Naive thymus-derived CD8-positive, alpha-beta T cell (primary cell): ENCODE measurements at places on chromosomes 6 and 20. TPM values are rescaled to one million over a fixed set of nuclear protein-coding genes. Genes with fewer than 3 reads are reported as not detected.

DNA sequence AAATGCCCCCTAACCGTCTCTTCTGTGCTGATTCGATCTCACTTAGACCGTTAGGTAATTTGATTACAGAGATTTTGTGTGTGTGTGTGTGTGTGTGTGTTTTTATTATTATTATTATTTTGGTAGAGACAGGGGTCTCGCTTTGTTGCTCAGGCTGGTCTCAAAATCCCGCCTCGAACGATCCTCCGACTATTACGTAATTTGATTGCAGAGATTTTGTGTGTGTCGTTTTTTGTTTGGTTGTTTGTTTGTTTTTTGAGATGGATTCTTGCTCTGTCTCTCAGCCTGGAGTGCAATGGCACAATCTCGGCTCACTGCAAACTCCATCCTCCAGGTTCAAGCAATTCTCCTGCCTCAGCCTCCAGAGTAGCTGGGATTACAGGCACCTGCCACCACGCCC lies 28.3 kb downstream of the FOXF2 start:
- no peaks in the 10 kb centered on the region for H3K4me1 ChIP-seq
- H3K27ac ChIP-seq = no peak overlapping the region
- H3K27me3 ChIP-seq = peaks cover 7% of the 10 kb centered on the region

DNA sequence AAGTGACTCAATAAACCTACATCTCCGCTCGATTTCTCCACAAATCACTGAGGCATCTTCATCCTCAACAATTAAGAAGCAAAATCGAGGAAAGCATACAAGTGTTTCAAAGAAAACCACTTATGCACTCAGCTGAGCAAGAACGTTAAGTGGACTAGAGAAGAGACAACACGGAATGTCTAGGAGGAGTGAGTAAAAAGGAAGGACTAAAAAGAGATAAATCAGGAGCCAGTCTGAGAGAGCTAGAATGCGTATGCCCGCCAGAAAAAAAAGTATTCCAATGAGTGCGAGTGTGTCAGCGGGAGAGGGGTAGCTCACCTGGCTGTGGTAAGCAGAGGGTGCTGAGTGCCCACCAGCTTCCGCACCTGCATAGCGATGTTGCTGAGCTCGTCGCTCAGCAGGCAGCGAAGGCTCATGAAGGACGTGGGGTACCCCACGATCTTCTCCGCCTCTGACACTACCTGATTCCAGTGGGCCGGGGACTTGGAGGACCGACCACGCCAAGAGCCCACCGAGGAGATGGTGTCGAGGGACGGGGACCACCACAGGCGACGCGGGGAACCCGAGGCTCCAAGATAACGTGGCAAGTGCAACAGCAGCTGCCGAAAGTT lies 587 bp downstream of the PDSS2 start:
- H3K27ac ChIP-seq = peak overlapping the region; percentile 96
- peaks cover 10% of the 10 kb centered on the region for H3K36me3 ChIP-seq
- H3K4me3 ChIP-seq = peak overlapping the region; percentile 94

DNA sequence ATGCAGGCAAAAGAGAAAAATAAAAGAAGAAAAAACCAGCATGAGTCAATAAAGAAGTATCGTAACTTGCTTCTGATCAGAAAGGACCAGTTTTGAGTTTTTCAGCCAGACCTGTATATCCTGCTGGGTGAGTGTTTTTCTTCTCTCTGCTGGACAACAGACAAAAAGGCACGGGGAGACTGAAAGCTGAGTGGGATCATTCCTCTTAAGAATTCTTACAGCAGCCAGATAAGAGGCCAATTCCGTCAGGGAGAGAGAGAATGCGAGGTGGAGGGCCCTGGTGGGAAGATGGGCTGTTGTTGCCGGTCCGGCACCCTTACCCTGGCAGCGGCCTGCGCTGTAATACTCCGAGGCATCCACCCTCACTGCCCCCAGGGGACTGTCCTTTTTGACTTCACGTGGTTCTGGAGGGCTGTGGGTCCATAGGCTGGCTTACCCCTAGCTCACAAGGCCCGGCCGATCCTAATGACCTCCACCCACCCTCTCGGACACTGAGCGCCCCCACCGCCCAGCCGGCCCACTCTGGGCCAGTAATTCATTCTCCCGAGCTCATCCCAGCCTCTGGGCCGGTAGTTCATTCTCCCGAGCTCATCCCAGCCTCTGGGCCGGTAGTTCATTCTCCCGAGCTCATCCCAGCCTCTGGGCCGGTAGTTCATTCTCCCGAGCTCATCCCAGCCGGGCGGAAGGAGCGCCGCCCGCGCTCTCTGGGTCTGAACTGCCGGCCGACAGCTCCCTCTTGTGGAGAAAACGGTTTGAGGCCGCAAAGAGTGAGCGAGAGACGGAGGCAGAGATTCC lies 118.3 kb upstream of the SIRPA start:
- peak overlapping the region; percentile 86 for H3K4me3 ChIP-seq
- peak; percentile 75 for DNase-seq
- H3K27me3 ChIP-seq = peaks cover 13% of the 10 kb centered on the region
- H3K27ac ChIP-seq = no peak overlapping the region
- H3K4me1 ChIP-seq = peaks cover 16% of the 10 kb centered on the region

The PROKR2 gene
- total RNA-seq = not detected

DNA sequence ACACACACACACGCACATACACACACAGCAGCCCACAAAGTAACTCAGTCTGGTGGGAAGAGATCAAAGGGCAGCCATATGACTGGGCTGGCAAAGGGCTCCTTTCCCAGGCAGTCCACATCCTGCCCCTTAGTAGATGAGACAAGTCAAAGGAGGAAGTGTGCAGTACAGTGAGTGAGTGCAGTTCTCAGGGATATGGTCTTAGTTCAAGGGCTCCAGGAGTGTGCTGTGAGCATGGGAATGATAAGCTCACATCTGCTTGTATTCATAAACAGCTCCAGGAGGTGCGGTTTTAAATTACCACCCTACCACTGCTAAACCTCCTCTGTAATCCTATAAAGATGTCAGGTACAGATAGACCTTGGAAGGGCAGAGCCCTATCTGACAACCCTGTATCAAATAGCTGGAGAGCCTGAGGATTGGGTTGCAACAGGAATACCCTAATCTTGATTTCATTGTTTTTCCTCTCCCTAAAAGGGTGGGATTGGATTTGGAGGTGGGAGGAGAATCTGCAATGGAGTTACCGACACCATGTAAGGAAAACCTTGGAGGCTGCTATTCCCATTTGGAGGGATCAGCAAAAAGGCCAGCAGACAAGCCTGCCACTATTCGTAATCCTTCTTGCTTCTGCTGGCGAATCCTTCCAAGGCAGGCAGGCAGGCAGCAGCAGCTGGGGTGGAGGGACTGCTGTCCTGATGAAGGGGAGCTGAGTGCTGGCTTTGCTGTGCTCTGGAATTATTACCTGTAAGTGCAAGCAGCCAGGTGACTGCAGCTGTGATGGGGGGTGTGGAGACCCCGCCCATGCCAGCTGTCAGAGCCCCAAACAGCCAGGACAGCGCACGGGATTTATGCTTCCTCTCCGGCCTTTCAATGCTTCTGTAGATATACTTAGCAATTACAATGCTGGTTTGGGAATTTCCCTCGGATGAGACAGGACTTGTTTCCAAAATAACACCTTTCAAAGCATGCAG lies 342.7 kb downstream of the PRL start:
- H3K4me3 ChIP-seq = no peak overlapping the region
- peaks cover 12% of the 10 kb centered on the region for H3K27me3 ChIP-seq
- peaks cover 2% of the 10 kb centered on the region for H3K4me1 ChIP-seq
- H3K27ac ChIP-seq = no peak overlapping the region

The SEL1L2 gene
- total RNA-seq = not detected

- no peaks in the 10 kb centered on the region for H3K36me3 ChIP-seq
- peaks cover 3% of the 10 kb centered on the region for H3K27me3 ChIP-seq
- H3K27ac ChIP-seq = no peak overlapping the region
- no peaks in the 10 kb centered on the region for H3K4me1 ChIP-seq
- no peak for DNase-seq
Measured at GRCh38 chr20:47768016-47768824, 17.1 kb downstream of the SULF2 start.

- H3K4me1 ChIP-seq = no peaks in the 10 kb centered on the region
- no peak overlapping the region for H3K27ac ChIP-seq
- H3K4me3 ChIP-seq = no peak overlapping the region
- no peak for DNase-seq
Measured at GRCh38 chr20:61956396-61957342, 109.0 kb downstream of the TAF4 start.

The ANGPT4 gene
- not detected for total RNA-seq

The TRDN gene
- not detected for total RNA-seq

- no peak overlapping the region for H3K27ac ChIP-seq
- H3K36me3 ChIP-seq = no peaks in the 10 kb centered on the region
- H3K4me1 ChIP-seq = no peaks in the 10 kb centered on the region
- H3K4me3 ChIP-seq = no peak overlapping the region
Measured at GRCh38 chr6:91534614-91535013, 947.7 kb upstream of the MAP3K7 start.

The ALDH8A1 gene
- total RNA-seq = 7.6 TPM

The SLC35D3 gene
- not detected for total RNA-seq

DNA sequence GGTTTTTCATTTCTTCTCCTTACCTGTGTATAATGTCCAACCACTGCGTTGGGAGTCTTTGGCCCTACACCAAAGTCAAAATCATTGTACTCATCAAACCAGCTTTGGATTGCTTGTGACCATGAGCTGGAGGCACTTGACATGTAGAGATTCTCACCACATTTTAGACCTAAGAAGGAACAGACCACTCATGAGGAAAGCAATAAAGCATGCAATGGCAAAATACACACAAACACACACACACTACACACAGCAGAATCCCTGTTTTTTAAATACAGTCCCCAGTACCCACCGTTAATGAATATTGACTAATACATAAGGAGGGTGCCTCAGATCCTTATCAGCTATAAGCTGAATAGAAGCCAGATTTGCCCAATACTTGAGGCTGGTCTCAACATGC lies 10.5 kb downstream of the CRISP3 start:
- H3K27me3 ChIP-seq = no peaks in the 10 kb centered on the region
- no peaks in the 10 kb centered on the region for H3K4me1 ChIP-seq
- no peaks in the 10 kb centered on the region for H3K36me3 ChIP-seq
- DNase-seq = no peak
- no peak overlapping the region for H3K27ac ChIP-seq

DNA sequence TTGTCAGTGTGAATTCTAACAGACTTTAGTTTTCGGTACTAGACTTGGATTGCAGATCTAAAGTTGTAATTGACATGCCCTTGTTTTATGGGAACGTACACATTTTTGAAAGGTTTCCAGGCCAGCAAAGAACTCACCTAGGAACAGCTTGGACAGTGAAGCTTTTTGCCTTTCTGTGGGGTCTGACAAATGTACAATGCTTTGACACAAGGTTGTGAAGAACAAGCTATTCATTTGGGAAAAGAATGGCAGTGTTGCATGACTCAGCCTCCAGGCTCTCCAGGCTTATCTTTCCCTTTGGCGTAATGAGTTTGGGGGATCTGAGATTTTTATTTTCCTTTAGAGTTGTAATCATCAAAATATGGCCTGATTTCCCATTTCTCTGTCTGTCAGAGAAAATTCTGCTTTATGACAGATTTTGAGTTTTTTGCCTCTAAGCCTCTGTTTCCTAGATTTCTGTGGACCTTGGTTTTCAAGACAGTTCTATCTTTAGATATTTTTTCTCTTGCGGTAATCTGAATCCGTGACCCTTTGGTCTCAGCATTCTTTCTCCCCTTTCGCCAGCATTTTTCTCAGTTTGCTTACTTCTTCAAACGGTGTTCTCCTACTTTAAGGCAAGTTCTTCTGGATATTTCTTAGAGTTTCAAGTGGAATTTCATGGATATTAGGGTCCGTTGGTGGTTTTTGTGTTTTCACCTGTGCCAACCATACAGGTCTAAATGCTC lies 221.0 kb downstream of the ADGB start:
- DNase-seq = no peak
- no peak overlapping the region for H3K27ac ChIP-seq
- no peaks in the 10 kb centered on the region for H3K4me1 ChIP-seq
- peaks cover 7% of the 10 kb centered on the region for H3K27me3 ChIP-seq
- no peak overlapping the region for H3K4me3 ChIP-seq
- H3K36me3 ChIP-seq = no peaks in the 10 kb centered on the region

DNA sequence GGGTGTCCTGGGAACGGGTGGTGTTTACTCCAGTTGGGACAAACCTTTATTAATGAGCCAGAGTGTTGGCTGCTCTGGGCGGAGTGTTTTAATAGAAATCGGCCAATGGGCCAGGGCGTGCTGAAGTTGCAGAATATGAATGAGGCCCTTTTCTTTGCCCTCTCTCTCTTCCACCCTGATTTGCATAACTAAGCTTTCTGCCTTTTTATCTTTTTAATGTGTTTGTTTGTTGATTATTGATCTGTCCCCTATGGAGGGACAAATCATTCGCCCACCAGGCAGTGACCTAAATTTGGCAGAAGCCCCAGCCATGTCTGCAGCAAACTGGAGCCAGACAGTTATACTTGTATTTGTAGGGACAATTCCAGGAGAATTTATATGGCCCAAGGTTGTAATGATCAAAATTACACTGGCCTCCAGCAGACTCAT lies 420.9 kb downstream of the PREX1 start:
- no peaks in the 10 kb centered on the region for H3K4me1 ChIP-seq
- H3K27ac ChIP-seq = no peak overlapping the region
- H3K4me3 ChIP-seq = no peak overlapping the region
- no peaks in the 10 kb centered on the region for H3K36me3 ChIP-seq
- peaks cover 29% of the 10 kb centered on the region for H3K27me3 ChIP-seq
- no peak for DNase-seq

GRCh38 chr6:27091661-27092315 lies 155.7 kb upstream of the PRSS16 start:
- peaks cover 79% of the 10 kb centered on the region for H3K27me3 ChIP-seq
- peak; percentile 19 for DNase-seq
- H3K4me1 ChIP-seq = peaks cover 12% of the 10 kb centered on the region
- H3K4me3 ChIP-seq = peak overlapping the region; percentile 86
- H3K27ac ChIP-seq = no peak overlapping the region

- H3K4me1 ChIP-seq = peaks cover 11% of the 10 kb centered on the region
- DNase-seq = no peak
- no peaks in the 10 kb centered on the region for H3K36me3 ChIP-seq
- no peak overlapping the region for H3K4me3 ChIP-seq
- no peak overlapping the region for H3K27ac ChIP-seq
Measured at GRCh38 chr20:57598060-57598459, 22.2 kb downstream of the ZBP1 start.

DNA sequence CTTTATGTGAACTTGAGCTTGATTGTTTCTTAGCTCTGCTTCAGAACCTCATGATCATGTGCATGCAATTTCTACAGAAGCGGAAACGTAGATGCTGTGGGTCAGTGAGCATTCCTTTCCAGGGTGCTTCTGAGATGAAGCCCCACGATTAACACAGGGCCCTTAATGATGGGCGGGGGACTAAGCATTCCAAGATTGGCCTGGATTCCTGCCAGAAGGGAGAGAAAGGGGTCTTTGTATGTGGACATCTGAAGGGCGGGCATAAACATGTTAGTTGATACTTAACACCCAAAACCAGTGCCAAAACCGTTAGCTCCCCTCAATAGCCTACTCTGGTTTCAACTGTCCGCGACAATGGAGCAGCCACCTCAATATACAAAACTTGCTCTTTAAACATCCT lies 46.9 kb upstream of the POU3F2 start:
- H3K4me3 ChIP-seq = no peak overlapping the region
- DNase-seq = no peak
- peaks cover 41% of the 10 kb centered on the region for H3K27me3 ChIP-seq

- H3K27me3 ChIP-seq = peaks cover 7% of the 10 kb centered on the region
- no peak overlapping the region for H3K4me3 ChIP-seq
- H3K36me3 ChIP-seq = peaks cover 5% of the 10 kb centered on the region
Measured at GRCh38 chr6:56786256-56786655, 143.6 kb upstream of the DST start.

The TMEM242 gene
- total RNA-seq = 13.0 TPM

GRCh38 chr6:109912118-109912517 lies 66.0 kb upstream of the GPR6 start:
- no peaks in the 10 kb centered on the region for H3K4me1 ChIP-seq
- no peak overlapping the region for H3K27ac ChIP-seq
- H3K4me3 ChIP-seq = no peak overlapping the region
- DNase-seq = no peak
